ENCODE measurements at places on chromosomes 1 and 21.

DNA sequence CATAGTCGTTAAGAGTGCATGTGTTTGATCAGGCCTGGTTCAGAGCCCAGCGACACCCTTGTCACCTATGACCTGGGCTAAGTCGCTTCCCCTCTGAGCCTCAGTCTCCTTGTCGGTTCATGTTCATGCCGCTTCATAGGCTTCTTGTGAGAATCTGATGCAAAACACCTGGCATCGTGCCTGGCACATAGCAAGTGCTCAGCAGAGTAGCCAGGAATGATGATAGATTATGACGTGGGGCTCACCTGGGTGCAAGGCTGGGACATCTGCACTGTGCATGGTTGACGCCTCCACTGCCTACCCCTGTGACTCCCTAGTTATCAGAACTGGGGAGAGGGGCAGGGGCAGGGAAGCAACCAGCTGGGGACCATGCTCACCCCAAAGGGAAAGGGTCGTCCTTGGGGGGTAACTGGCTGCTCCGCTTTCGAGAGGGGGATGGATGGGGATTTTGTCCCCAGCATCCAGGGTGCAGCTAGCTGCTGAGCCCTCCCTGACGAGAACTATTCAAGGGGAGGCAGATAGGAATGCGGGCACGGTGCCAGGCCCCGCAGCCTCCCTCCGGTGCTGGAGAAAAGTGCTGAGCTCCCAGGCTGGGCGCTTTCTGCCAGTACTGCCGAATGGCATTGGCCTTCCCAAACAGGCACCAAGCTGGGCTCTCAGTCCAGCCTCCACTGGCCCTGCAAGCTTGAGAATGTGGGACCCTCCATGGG is 9.3 kb downstream of the EFHD2 start:
- DNase-seq: no peak

GRCh38 chr1:55593298-55593697 is 378.1 kb upstream of the USP24 start:
- no peak for DNase-seq

- DNase-seq: no peak
Measured at GRCh38 chr1:201279313-201279712, 4.0 kb upstream of the PKP1 start.

GRCh38 chr21:39774227-39774626 is 29.2 kb downstream of the IGSF5 start:
- DNase-seq: no peak

- no peak for DNase-seq
Measured at GRCh38 chr1:210218047-210218446, 14.5 kb upstream of the SERTAD4 start.

DNA sequence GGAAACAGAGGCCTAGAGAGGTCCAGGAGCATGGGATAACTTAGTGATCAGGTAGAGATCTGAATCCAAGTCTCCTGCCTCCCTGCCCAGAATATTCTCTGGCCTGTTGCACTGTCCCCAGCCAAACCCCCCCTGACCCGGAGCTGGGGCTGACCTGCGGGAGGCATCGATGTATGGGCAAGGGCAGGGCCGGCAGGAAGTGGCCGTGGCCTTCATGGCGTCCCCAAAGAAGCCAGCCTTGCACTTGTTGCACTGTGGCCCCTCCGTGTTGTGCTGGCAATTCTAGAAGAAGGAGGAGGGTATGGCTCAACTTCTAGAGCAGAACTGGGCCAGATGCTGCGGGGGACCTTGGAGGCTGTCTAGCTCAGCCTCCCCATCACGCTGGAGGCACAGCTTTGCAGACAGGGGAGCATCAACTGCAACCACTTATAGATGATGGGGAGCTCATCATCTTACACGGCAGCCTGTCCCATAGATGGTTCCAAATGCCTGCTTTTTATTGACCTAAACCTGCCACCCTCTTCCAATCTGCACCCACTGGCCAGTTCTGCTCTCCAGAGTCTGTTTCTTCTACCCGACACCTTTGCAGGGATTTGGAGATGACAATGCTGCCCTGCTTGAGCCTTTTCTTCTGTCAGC is 58.2 kb downstream of the HSPG2 start:
- no peak for DNase-seq

- no peak for DNase-seq
Measured at GRCh38 chr1:239125027-239125426, 261.3 kb upstream of the CHRM3 start.

DNA sequence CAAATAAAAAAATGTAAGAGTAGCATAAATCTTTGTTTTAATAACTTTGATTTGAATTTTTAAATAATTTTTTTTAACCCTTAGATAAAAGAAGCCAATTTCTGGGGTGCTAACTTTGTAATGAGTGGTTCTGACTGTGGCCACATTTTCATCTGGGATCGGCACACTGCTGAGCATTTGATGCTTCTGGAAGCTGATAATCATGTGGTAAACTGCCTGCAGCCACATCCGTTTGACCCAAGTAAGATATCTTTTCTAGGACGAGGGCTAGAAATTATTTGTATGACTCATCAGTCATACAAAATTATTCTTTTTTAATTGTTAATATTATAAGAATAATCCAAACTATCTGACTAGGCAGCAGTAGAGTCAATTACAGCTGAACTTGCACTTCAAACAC is 71.2 kb downstream of the GPR161 start:
- no peak for DNase-seq

DNA sequence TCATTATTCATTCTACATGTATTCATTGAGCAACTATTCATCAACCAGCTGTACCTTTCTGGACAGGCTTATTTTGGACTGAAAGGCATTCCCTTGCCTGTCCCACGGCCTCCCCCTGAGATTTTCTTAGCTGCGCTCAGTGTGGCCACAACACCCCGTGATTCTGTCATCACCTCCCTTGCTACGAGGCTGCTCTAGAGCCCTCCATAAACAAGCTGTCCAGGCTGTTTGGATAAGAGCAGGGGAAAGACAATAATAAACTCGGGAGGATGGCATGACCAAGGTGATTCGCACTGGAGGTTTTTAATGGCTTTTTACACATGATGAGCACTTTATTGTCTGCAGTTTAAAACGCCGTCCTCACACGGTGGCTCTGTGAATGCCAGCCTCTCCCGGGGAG is 139.7 kb downstream of the ROR1 start:
- DNase-seq: no peak

- no peak for DNase-seq
Measured at GRCh38 chr1:235108876-235109275, 19.8 kb downstream of the TOMM20 start.

DNA sequence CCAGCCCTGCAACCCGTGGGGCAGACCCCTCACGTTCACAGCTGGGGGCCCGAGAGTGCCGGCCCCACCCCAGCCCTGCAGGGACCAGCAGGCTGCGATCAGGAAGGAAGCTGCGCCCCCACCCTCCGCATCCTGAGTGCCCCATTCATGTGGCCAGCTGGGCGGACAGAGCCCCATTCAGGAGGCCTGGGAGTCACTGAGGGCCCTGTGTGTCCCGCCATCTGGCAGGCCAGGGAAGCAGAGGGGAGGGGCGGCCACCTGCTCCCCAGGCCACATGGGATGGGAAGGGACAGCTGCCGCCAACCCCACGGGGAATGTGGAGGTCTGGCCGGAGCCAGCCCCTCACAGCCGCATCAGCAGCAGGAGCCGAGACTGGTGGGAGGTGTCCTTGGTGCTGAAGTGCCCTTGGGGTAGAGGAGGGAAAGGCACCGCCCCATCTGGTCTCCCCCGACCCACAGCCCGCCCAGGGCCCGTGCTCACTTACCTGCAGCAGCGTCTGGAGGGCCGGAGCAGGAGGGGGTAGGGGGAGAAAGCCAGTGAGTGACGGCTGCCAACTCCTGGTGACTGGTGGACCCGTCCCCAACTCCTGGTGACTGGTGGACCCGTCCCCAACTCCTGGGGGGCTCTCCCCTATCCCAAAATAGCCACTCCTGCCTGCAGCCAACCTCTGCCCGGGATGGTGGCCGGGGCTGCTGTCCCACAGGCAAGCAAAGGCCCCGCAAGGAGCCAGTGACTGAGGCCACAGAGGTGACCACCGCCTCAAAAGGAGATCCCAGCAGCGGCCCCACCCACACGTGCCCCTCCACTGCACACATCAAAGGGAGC is 8.7 kb downstream of the ACAP3 start:
- DNase-seq: no peak

- DNase-seq: peak; percentile 52
Measured at GRCh38 chr1:37477198-37477931, 3.0 kb downstream of the ZC3H12A start.

- DNase-seq: no peak
Measured at GRCh38 chr1:172824209-172824608, 165.3 kb downstream of the FASLG start.

GRCh38 chr1:27509127-27510080 is 19.4 kb upstream of the WASF2 start:
- DNase-seq: no peak

GRCh38 chr1:226116673-226117072 is 54.2 kb downstream of the H3-3A start:
- no peak for DNase-seq
